ENCODE measurements at places on chromosomes 12 and 14.

GRCh38 chr14:101823066-101823465 lies 61.6 kb downstream of the PPP2R5C start:
- no peak for DNase-seq

DNA sequence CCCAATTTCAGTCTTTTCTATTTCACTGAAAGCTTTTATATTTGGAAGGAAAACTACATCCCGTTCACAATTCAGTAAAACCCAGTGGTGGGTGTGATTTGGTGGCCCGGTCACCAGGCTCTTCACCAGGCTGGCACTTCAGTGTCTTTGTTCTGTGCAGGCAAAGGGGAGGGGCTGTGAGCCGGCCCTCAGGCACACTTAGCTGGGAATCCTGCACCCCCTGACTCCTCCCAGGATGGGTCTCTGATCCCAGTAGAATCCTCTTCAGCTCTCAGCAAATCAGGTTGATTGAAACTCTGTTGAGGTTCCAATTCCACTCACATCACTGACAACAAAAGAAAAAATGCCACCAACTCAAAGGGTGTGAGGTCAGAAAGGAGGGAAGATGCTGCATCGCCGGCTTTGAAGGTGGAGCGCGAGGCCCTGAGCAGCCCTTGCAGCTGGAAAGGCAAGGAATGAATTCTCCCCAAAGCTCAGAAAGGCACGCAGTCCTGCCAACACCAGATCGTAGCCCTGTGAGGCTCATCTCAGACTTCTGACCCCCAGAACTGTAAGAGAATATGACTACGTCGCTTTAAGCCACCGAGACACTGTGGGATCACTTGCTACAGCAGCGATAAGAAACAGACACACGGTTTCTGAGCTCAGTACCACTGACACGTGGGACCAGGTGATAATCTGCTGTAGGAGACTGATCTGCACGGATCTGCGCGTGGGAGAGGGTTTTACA lies 166.6 kb downstream of the PIWIL1 start:
- no peak for DNase-seq

DNA sequence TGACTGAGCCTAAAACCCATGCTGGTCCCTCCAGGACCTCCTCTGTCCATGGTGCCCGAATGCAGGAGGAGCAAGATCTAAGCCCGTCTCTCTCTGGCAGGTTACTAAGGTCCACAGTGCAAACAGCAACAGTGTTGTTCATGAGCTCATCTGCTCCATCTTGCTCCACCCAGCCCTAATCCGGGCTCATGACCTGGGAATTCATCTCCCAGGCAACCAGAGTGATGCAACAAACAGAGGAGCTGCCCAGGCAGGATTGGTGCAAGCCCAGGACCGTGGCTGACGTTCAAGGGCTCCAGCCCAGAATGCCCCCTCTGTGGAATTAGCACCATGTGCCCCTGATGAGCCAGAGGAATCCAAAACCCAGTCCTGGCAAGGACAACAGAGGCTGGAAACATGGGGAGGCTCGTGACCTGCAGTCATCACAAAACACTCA lies 29.9 kb downstream of the HSPB8 start:
- DNase-seq: peak; percentile 71

GRCh38 chr12:12859690-12860089 lies 31.7 kb upstream of the GPRC5A start:
- DNase-seq: no peak

- DNase-seq: peak; percentile 33
Observed at GRCh38 chr14:31510222-31510621, 22.4 kb upstream of the GPR33 start.

DNA sequence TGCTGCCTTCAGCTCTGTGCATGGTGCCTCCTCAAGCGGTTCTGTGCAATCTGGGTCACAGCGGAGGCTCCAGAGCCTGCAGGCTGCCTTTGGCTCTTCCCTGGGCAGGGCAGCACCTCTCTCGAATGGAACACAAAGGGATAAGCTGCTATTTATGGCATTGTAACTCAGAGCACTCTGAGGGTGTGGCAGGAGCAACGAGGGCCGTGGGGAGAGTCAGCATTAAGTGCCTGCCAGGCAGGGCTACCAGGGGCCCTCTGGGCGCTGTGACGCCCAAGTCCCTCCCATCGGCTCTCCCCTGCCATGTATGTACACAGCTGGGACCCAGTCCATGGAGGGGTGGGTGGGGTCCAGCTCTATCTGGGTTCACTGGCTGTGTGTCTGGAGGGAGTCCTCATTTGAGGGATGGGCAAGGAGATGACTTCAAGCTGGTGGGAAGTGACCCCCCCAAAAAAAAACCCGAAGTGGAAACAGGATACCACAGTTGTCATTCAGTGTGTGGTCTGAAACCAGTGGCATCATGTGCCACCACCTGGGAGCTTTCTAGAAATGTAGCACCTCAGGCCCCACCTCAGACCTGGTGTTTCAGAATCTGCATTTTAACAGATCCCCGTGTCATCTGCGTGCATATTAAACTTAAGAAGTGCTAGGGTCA lies 44.0 kb upstream of the OAS1 start:
- no peak for DNase-seq

DNA sequence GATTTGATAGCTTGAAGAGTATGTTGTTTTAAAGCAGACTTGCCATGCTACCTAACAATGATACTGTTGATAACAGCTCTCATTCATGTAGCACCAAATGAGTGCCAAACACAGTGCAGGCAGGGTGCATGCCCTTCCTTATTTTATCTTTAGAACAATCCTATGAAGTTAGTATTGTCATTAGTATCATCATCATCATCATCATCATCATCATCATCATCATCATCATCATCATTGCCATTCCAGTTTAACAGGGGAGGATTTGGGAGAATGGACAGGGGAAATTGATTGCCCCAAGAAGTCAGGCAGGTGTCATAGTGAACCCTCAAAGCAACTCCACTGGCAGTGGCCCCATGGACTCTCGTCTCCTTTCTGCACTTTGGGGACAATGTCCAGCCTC lies 734.9 kb downstream of the VRK1 start:
- DNase-seq: no peak

Data from fibroblast of pulmonary artery (primary cell).